ENCODE measurements at places on chromosomes 11 and 22.
A peak's percentile ranks its signal among the peaks of the same experiment; 100 is the strongest.

- DNase-seq: no peak
These were observed 6.9 kb downstream of the SHISAL1 start for GRCh38 chr22:44305888-44306287.

- no peak for DNase-seq
These were observed 21.8 kb upstream of the OPCML start for GRCh38 chr11:133553885-133554740.

GRCh38 chr11:8357891-8358566, 94.4 kb upstream of the LMO1 start:
- no peak for DNase-seq

- no peak for DNase-seq
These were observed 1.6 kb downstream of the CAPN1 start for GRCh38 chr11:65183201-65183891.

DNA sequence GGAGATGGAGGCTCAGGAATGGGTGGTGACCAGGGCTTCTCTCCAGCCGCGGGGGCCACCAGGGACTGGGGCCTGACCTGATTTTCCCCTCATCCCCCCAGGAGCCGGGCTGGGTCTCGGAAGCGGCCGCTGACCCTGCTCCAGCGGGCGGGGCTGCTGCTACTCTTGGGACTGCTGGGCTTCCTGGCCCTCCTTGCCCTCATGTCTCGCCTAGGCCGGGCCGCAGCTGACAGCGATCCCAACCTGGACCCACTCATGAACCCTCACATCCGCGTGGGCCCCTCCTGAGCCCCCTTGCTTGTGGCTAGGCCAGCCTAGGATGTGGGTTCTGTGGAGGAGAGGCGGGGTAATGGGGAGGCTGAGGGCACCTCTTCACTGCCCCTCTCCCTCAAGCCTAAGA, 3.8 kb downstream of the ZFPL1 start:
- no peak for DNase-seq

GRCh38 chr11:121514432-121515334, 61.9 kb upstream of the SORL1-AS1 start:
- no peak for DNase-seq

DNA sequence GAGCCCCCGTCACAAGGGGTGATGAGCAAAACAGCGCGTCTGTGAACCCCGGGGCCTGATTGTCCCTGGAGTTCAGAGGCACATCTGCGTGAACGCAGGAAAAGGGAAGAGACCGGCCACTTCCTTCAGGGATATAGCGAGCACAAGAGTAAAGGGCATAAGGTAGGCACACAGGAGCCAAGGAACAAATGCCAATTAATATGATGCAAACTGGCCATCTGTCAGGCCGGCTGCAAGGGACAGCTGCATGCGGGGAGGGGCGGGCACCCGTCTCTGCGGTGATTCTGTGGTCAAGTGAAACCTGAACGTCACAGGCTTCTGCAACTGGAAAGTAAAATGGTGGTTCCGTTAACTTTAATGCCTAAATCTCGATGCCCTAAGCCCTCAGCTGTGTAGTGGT, 64.7 kb downstream of the TRIM29 start:
- DNase-seq: no peak

DNA sequence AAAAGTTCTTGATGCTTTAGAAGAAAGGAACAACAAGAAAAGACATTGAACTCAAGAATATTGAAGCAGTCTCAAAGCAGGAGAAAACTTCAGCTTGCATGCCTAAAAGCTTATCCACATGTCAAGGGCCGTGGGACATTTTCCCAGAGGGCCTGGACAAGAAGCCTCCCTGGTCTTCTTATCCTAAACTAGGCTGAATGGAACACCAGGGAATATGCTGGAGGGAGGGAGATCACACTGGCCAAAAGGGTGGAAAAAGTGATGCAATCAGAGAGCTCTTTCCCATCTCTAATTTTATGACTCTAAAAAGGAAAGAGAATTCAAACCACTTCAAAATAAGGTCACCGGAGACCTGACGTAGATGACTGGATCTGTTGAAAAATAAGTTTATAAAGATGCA, 107.2 kb downstream of the MPPED2 start:
- no peak for DNase-seq

DNA sequence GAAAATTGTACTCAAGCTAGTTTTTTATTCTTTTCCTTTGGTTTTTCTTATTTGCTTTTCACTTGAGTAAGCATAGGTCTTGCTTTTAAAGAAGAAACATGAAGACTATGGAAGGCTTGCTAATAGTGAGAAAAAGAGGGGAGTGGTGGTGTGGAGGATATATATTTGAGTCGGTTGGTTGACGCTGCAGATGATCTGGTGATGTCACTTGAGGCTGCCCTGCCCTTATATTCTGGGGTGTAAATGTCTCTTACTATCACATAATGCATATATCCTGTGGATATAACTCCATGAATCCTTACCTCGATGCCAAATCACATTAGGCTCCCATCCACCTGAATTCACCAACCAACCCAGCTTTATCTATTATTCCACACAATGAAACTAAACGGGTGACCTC, 2.9 kb downstream of the GRIA4 start:
- no peak for DNase-seq

GRCh38 chr22:31173386-31174145, 13.6 kb downstream of the RNF185 start:
- no peak for DNase-seq

DNA sequence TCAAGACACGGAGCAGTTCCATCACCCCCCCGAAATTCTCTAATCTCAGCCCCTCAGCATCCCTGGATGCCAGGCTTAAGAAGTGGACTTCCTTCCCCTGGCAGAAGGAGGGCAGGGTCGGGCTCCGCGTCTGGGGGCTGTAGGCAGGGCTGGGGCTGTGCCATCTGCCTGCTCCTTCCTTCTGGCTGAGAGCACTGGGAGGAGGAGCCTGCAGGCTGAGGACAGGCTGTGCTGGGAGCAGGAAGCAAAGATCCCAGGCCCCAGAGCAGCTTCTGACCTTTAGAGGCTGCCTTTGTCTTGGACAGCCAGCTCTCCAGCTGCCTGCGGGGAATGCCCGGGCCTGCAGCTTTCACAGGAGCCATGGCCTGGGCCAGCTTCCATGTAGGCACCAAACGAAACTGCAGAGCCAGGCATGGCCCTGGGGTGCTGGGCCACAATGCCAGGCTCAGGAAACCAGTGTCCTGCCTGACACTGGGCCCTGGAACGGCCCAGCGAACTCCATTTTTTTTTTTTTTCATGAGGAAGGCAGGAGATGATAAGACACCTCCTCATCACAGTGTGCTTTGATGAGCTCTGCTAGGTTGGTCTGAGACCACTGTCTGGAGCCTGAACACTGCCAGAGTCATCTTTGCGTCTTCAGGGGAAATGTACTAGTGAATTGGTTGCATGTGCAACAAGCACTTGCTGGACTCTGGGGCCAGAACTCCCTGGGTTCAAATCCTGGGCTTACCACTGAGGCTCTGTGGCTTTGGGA, 67.9 kb downstream of the MCM5 start:
- no peak for DNase-seq

DNA sequence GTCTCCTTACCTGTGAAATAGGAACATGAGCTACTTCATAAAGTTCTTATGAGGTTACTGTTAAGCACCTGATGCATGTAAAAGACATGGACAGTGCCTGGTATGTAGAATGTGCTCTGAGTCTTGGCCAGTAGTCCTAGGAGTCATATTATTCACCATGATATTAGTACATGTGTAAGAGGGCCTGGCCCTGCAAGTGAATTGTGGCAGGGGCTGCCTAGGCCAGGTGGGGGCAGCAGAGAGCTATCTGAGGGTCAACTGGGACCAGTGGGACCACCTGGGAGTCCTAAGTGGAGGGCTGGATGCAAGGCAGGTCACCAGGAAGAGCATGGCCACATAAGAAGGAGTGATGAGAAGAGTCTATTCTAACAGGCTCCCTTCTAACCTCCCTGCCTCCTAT, 529.5 kb downstream of the SOX6 start:
- no peak for DNase-seq

- no peak for DNase-seq
These were observed 10.7 kb downstream of the PRPF19 start for GRCh38 chr11:60895687-60896086.

DNA sequence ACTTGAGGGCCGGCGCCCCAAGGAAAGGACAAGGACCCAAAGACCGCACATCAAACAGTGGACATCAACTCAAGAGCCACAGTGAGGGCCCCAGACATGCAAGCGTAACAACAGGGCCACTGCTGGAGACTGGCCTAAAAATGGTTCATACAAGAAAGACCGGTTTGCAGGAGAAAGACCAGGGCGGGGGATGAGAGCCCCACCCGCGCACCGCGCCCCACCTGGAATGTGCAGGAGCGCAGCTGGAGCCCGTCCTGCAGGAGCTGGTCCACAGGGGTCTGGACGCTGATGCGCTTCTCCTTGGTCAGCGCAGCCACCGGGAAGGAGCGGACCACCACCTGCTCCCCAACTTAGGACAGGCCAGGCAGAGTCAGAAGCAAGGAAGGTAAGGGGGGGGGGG, 13.9 kb downstream of the SBF1 start:
- DNase-seq: no peak

- DNase-seq: peak; percentile 25
These were observed 34.9 kb upstream of the OR10G7 start for GRCh38 chr11:124075841-124076651.

DNA sequence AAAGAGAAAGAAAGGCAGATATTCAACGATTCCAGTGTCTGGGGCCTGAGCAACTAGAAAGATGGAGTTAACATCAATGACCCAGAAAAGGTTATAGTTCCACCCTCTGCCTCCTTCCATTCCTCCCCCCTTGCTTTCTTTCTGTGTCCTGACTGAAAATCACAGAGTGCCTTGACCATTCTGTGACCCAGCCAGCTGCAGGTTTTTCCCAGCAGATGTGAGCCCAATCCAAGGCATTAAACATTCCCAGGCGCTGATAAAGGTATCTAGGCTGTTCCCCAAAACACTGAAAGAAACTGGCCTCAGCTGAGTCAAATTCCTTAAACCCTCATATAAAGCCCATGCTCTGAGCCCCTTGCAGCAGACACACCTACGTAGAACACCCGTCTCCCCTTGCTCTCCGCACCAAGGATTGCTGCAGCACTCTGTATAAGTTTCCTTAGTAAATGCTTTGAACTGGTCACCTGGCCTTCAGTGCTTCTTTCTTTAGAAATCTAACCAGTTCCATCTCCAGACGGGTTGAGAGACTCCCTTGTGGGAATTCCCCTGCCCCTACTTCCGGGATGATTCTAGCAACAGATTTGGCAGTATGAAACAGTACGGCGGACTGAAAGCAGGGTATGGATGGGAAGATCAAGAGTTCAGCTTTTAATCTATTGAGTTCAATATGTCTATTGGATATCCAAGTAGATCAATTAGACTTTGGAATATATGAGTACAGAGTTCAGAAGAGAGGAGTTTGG, 48.8 kb upstream of the ZC3H12C start:
- DNase-seq: no peak

- no peak for DNase-seq
These were observed 19.8 kb upstream of the ABCC8 start for GRCh38 chr11:17496406-17496805.

DNA sequence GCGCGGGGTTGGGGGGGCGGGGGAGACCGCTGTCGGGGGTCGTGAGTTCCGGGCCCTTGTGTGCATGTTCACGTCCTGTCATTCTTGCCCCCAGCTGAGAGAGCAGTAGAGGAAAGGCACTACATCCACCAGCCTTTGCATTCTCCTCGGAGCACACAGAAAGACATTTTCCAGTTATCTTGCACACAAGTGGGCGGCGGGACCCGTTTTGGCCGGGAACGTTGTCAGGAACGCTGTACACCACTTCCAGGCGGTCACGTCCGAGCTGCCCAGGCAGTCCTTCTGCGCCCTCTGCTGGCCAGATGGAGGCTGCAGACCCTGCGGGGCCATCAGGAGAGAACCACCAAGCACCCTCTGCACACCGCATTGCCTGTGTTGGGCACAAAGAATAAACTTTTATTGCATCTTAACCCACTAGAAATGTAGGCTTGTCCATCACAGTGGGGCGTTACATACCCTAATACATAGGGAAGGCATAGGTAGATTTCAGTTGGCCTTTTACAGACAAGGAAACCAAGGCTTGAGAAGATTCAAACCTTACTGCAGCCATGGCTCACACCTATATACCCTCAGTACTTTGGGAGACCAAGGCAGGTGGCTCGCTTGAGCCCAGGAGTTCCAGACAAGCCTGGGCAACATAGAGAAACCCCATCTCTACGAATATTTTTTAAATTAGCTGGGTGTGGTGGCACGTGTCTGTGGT, 2.8 kb upstream of the CDKN1C start:
- DNase-seq: peak; percentile 72

- no peak for DNase-seq
These were observed 8.7 kb downstream of the PRDM11 start for GRCh38 chr11:45155058-45155551.

DNA sequence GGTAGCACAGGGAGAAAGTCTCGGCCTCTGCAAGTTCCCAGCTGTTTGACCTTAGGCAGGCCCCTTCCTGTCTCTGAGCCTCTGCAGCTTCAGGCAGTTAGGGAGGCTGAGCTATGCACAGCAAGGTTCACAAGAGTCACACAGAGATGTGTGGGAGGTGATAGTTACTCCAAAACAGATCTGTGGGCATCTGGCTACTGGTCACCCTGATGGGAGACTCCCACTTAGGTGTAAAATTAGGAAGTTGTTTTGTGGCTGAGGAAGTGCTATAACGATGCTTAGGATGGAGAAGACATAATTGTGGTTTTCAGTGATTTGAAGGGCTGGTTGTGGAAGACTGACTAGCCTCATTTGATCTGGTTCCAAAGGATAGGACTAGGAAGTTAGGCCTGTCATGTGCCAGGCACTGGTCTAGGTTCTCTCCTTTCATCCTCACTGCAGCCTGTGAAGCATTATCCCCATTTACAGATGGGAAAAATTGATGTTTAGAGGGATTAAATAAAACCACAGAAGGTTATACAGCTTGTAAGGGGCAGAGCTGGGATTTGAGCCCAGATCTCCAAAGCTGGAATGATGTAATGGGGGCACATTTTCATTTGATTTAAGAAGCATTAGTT, 13.5 kb downstream of the ACO2 start:
- DNase-seq: no peak

- no peak for DNase-seq
These were observed at the start of gene LTBP3 for GRCh38 chr11:65558002-65558929. LTBP3 (minus strand) TSS chr11:65558359; CDS start chr11:65557959, 400 bp downstream.

DNA sequence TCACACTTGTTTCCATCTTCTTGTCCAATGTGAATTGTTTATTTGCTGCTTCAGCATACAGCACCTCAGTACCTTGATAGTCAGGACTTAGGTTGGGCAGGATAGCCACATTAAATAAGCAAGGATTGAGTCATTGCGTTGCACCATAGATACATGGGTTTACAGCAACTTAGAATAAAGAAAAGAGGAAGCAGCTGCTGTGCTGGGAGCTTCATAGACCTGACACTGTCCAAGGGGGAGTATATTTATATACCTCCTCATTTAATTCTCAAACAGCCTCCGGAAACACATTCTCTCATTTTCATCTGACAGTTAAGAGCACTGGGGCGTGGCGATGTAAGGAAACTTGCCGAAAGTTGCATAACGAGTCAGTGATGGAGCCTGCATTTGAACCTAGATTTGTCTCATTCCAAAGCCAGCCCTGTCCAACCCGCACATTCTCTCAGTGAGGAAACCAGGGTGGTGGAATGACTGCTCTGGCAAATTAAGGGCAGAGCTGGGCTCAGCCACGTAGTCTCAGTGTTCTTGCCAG, 42.2 kb downstream of the UBASH3B start:
- DNase-seq: peak; percentile 49

GRCh38 chr11:10770626-10771254, 19.7 kb downstream of the CTR9 start:
- DNase-seq: no peak

- no peak for DNase-seq
These were observed 773.6 kb upstream of the TENM4 start for GRCh38 chr11:80214413-80214812.

GRCh38 chr11:71103266-71103665, 149.1 kb downstream of the SHANK2 start:
- DNase-seq: no peak

Measured in stimulated activated naive B cell treated with anti-CD40 and anti-IgM and Interleukin-4, amounts not matched to agents 10 μg/mL and 1 μg/mL and 100 μg/mL, for 72 hours (primary cell).